ENCODE measurements at places on chromosomes 6 and 20. TPM values are rescaled to one million over a fixed set of nuclear protein-coding genes. Genes with fewer than 3 reads are reported as not detected.

GRCh38 chr6:147202516-147203310, 1.5 kb upstream of the STXBP5 start:
- DNase-seq = peak; percentile 91
- H3K4me1 ChIP-seq = peaks cover 28% of the 10 kb centered on the region

DNA sequence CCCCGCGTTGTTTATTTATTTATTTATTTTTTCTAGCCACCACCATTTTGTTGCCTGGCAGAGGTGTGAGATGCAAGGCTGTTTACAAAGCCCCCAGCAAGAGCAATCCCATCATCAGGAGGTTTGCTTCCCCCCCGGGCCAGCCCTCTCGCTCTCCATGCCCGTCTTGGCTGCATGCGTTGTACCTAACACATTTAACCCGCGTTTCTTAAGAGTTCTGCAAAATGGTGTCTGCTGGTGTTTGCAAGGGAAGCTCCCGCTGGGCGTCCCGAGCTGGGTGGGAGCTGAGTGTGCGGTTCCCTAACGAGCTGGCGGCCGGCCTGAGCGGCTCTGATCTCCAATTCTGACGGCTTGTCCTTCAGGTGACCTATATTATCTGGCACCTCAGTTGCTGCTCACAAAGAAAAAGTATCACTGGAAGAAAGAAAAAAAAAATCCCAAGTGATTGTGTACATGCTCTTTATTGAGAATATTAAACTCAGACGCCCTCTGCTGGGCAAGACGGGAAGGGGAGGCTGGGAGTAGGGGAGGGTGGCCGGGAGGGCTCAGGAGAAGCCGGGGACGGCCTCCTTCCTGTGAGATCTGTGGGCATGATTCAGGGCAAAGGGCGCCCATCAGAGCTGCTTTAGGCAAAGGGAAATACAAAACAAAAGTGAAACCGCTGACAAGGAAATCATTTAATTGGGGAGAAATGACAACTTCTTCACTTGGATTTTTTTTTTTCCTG, 154.8 kb downstream of the BCAS1 start:
- peak overlapping the region; percentile 94 for H3K4me3 ChIP-seq
- peaks cover 15% of the 10 kb centered on the region for H3K4me1 ChIP-seq
- DNase-seq = peak; percentile 88
- no peaks in the 10 kb centered on the region for H3K36me3 ChIP-seq

- peaks cover 52% of the 10 kb centered on the region for H3K4me1 ChIP-seq
- no peaks in the 10 kb centered on the region for H3K27me3 ChIP-seq
- no peak for DNase-seq
- no peak overlapping the region for H3K27ac ChIP-seq
Measured at GRCh38 chr20:41054847-41055230, 26.2 kb downstream of the TOP1 start.

DNA sequence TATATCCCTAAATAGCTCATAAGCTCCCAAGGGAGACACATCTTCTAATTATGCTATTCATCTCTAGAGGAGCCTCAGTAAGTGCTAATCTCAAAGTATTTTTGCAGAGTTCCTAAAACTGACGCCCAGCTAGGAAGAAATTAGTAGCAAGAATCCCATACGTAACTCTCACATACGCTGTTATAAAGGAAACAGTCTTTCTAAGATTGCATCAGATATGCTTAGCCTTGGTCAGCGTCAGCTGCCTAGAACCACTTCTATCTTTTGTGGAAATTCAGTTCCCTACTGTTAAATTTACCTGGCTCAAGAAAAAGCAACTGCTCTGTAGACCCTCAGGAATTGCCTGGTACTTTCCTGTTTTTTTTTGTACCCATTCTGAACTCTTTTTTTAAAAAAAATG, 13.6 kb downstream of the RIPOR2 start:
- H3K4me3 ChIP-seq = no peak overlapping the region
- H3K4me1 ChIP-seq = peaks cover 97% of the 10 kb centered on the region
- peak overlapping the region; percentile 19 for H3K27ac ChIP-seq
- no peak for DNase-seq
- no peaks in the 10 kb centered on the region for H3K27me3 ChIP-seq

- H3K27ac ChIP-seq = no peak overlapping the region
- no peaks in the 10 kb centered on the region for H3K36me3 ChIP-seq
- H3K4me1 ChIP-seq = no peaks in the 10 kb centered on the region
- no peak overlapping the region for H3K4me3 ChIP-seq
- no peaks in the 10 kb centered on the region for H3K27me3 ChIP-seq
Measured at GRCh38 chr6:1780251-1780867, 170.6 kb downstream of the FOXC1 start.

DNA sequence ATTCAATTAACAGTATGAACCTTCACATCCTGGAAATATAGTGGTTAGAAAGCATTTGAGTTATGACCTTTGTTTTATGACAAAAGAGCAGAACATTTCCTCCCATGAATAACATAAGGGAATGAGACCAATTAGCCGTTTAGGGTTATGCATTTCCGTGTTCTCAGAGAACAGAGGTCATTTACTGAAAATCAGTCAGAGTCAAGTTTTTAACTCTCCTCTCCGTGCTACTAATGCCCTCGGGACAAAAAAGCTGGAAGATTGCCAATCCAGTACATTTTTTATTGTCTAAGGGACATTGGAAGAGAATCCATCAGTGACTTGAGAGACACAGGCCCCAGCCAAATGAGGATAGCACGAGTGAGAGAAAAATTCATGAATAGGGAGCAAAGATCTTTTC, 632.7 kb downstream of the RFPL4B start:
- no peaks in the 10 kb centered on the region for H3K27me3 ChIP-seq
- no peak overlapping the region for H3K27ac ChIP-seq
- no peaks in the 10 kb centered on the region for H3K36me3 ChIP-seq
- no peak overlapping the region for H3K4me3 ChIP-seq
- DNase-seq = no peak

- no peak overlapping the region for H3K4me3 ChIP-seq
- no peak overlapping the region for H3K27ac ChIP-seq
- peaks cover 25% of the 10 kb centered on the region for H3K4me1 ChIP-seq
- peaks cover 83% of the 10 kb centered on the region for H3K36me3 ChIP-seq
- no peaks in the 10 kb centered on the region for H3K27me3 ChIP-seq
Measured at GRCh38 chr20:2465100-2465499, 5.5 kb downstream of the SNRPB start.

- no peak for DNase-seq
- H3K4me1 ChIP-seq = peaks cover 29% of the 10 kb centered on the region
- H3K36me3 ChIP-seq = no peaks in the 10 kb centered on the region
- H3K4me3 ChIP-seq = peak overlapping the region; percentile 86
Measured at GRCh38 chr20:31605902-31606803, 1.1 kb downstream of the ID1 start.

GRCh38 chr20:23302801-23303200, 47.8 kb upstream of the NXT1 start:
- H3K4me1 ChIP-seq = no peaks in the 10 kb centered on the region
- H3K36me3 ChIP-seq = no peaks in the 10 kb centered on the region
- no peaks in the 10 kb centered on the region for H3K27me3 ChIP-seq
- no peak overlapping the region for H3K4me3 ChIP-seq

- DNase-seq = no peak
- H3K27ac ChIP-seq = no peak overlapping the region
- H3K4me1 ChIP-seq = no peaks in the 10 kb centered on the region
- H3K36me3 ChIP-seq = no peaks in the 10 kb centered on the region
Measured at GRCh38 chr6:136706430-136706829, 85.8 kb downstream of the MAP3K5 start.

DNA sequence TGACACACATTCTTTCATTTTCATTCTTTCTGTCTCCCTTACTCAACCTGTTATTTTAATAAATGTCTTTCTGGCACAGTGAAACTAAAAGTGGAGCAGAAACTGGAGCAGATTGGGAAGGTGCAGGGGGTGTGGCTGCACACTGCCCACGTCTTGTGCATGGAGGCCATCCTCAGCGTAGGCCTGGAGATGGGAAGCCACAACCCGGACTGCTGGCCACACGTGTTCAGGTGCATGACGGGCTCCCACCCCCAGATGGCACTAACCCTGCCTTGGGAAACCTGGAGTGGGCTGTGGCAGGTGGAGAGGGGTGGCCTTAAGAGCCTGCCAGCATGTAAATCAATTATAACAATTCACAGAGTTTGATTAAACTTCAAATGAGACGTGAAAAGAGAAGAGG, 71.4 kb upstream of the PBOV1 start:
- no peak overlapping the region for H3K27ac ChIP-seq
- H3K36me3 ChIP-seq = no peaks in the 10 kb centered on the region
- no peaks in the 10 kb centered on the region for H3K4me1 ChIP-seq
- DNase-seq = no peak
- H3K27me3 ChIP-seq = no peaks in the 10 kb centered on the region

DNA sequence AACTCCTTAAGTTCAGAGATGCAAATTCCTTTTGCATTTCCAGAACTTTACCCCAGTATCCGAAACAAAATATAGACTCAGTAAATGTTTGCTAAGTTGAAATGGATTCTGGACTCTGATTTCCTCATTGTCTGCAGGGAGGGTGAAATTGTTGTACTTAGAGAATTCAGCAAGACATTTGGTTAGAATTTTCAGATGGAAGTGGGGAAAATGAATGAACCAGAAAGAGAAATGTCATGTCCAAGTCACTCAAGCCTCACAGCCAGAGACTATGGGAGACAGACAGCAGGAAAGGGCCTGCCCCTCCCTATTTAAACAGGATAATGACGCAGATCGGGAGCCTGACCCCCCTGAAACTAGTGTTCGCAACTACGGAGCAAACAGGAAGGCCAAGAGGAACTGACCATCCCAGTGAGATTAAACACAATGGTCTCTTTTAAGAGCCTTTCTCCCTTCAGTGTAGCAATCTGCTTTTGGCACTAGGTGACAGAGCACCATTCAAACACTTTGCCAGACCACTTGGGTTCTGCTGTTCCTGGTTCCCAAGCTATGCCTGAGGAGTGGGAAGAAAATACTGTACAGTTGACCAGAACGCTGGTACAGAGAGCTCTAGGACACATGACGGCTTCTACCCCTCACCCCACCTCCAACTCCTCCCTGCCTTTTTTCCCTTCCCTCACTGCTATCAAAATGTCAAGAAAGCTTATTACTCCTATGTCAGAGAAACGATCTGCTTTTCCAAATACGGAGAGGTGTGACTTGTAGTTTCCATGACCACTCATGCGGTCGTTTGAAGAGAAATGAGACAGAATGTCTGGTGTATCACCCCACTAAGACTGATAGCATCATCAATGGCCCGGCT, 13.7 kb downstream of the NEDD9 start:
- no peak overlapping the region for H3K27ac ChIP-seq
- peaks cover 33% of the 10 kb centered on the region for H3K4me1 ChIP-seq
- no peak for DNase-seq
- no peaks in the 10 kb centered on the region for H3K36me3 ChIP-seq

- no peak for DNase-seq
- no peak overlapping the region for H3K4me3 ChIP-seq
- H3K4me1 ChIP-seq = no peaks in the 10 kb centered on the region
- H3K36me3 ChIP-seq = no peaks in the 10 kb centered on the region
- no peak overlapping the region for H3K27ac ChIP-seq
Measured at GRCh38 chr6:4986999-4987398, 16.8 kb downstream of the RPP40 start.

- H3K4me1 ChIP-seq = no peaks in the 10 kb centered on the region
- H3K4me3 ChIP-seq = no peak overlapping the region
- H3K27me3 ChIP-seq = no peaks in the 10 kb centered on the region
Measured at GRCh38 chr6:75524322-75524972, 30.8 kb upstream of the FILIP1 start.

The NKX2-4 gene
- not detected for total RNA-seq

The PPIL6 gene
- total RNA-seq = 0.52 TPM

The OLIG3 gene
- total RNA-seq = not detected

The PNPLA1 gene
- 0.42 TPM for total RNA-seq

The CDK19 gene
- total RNA-seq = 24.3 TPM
